RPMI7951 (cell line): ENCODE measurements at places on chromosomes 16 and 17. TPM values are rescaled to one million over a fixed set of nuclear protein-coding genes. Genes with fewer than 3 reads are reported as not detected.

- DNase-seq: peak; percentile 86
Measured at GRCh38 chr17:64320613-64321553, 57.8 kb upstream of the TEX2 start.

DNA sequence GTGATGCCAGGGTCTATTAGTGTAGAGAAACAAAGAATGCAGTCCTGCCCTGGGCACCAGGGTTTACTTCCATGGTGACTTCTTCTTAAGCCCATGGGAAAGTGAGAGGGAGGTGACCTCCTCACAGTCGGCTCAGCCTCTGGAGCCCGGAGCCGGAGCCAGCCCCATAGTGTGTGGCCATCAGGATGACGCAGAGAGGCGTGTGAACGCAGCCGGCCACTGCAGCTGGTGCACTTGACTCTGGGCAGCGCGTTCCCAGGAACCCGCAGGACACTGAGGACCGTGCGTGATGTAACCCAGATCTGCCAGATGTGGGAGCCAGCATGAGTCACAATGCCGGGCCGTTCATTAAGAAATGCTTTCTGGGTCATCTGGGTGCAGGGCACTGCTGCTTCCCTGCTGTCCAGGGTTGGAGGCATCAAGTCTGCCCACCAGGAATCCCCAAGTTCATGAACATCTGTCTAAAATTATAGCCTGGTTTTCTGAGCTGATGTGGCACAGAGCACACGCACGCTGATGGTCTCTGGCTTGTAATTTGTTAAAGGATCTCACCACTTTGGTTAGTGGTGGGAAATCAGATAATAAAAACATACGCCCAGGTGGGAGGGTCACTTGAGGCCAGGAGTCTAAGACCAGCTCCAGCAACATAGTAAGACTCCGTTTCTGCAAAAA lies 114.1 kb downstream of the PITPNC1 start:
- DNase-seq: peak; percentile 99

DNA sequence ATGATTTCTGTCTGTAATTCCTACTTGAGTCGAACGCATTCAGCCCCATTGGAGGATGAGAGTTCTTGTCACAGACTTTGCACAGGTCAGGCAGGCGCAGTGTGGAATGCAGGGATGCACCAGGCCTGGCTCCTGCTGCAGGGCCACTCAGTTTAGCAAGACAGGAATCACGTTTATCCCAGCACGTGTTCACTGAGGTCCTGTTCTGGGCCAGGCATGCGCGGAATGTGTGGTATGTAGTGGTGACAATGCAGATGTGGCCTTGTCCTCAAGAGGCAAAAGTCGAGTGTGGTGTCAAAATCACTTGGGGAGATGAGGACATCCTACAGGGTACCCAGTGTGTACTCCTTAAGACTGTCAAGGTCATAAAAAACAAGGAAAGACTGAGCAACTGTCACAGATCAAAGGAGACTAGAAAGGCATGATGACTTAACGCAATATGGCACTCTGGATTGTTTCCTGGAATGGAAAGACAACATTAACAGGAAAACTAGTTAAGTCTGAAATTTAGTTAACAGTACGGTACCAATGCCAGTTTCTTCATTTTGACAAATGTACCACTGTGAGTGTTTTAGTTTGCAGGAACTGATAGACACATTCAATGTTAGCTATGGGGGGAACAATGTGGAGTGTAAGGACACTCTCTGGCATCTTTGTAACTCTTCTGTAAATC lies 121.5 kb upstream of the ADAMTS18 start:
- no peak for DNase-seq

DNA sequence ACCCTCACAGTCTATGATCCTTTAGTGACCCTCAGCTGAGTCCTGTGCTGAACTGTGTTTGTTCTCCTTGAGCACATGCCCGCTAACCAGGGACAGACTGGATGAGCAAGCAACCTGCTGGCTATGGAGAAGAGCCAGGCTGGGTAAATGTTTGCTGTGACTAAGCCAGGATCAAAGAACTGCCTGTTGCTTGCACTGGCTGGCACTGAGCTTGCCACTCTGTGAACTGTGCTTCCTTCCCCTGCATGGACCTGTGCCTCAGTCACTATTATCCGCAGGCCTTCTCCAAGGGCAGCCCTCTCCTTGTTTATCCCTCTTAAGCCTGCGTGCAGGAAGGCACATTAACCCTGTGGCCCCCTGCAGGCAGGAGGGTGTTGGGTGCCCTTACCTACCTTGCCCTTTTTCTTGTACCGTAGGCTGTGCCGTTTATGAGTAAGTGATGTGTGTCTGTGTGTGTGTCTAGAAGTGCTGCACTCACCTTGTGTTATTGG lies 7.4 kb downstream of the PNPO start:
- DNase-seq: no peak

GRCh38 chr16:72284042-72284789 lies 112.3 kb upstream of the PMFBP1 start:
- peak; percentile 81 for DNase-seq

XAF1 gene
- total RNA-seq: 18.0 and 28.1 TPM in 2 replicates

PIRT gene
- not detected in 2 replicates for total RNA-seq

GRCh38 chr16:29729116-29729521 lies 16.7 kb downstream of the C16orf54 start:
- peak; percentile 63 for DNase-seq
